Stimulated activated CD8-positive, alpha-beta memory T cell treated with anti-CD3 and anti-CD28 coated beads, Interleukin-4, amount 100 ng/mL, for 1 hour (primary cell): ENCODE measurements at places on chromosomes 6 and 20.

DNA sequence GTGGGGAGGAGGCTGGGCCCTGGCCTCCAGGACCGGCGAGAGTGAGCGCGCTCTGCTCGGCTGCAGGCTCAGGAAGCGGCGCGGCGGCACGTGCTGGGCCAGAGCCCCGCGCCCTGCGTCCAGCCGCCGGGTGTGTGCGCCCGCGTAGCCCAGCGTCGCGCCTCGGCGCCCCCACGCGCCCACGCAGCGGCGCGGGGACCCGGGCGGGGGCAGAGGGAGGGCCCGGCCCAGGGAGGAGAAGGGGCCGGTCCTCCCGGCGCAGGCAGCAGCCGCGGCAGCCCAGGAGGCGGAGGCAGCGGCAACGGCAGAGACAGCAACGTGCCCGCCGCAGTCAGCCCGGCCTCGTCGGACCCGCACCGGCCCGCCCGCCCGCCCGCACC, at the start of gene EYA2:
TSS of gene EYA2 (plus strand) at position 265 of the 380 bp plus-strand sequence. CDS start 95,168 bp downstream, outside the sequence.
- no peak for DNase-seq

DNA sequence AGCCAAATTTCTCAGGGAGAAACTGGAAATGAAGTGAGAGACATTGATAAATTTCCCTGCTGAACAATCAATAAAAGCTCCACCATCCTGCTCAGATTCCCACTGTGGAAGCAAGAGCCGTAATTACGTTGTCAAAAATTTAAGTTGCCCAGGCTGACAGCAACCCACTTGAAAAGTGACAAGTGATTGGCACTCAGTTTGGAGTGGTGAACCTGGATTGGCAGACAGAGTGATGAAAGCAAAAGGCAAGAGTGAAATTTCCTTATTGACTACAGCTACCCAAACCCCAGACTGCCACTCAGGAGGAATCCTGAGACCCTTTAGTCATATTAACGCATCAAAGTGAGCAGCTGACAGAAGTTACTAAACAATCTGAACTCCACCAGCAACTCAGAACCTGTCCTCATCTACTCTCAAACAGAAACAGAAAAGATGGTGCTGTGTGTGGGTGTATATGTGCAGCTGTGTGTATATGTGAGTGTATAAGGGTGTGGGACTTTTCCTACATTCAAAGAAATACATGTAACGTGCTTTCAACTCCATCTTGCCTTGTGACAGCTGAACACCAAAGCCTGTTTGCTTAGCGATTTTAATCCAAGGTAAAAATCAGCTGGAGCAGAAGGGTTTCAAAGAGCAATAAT, 157.4 kb downstream of the PKHD1 start:
- DNase-seq, result no peak

DNA sequence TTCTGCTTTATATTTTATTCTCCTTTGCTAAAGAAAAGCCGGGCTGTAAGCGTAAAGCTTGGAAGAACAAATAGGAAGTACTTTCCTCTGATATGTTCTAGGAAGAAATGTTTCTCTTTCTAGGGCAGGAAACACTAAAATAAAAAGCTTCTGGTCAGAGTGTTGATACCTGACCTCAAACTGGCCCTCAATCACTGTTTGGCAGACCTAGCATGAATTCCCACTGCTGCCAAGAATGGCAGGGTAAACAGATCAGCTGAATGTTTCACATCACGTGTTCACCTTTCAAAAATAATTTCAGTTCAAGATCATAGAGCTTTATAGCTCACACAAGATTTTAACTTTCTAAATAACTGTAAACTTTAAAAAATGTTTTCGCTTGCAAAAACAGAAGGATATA, 2.9 kb downstream of the MPC1 start:
- DNase-seq, result no peak

DNA sequence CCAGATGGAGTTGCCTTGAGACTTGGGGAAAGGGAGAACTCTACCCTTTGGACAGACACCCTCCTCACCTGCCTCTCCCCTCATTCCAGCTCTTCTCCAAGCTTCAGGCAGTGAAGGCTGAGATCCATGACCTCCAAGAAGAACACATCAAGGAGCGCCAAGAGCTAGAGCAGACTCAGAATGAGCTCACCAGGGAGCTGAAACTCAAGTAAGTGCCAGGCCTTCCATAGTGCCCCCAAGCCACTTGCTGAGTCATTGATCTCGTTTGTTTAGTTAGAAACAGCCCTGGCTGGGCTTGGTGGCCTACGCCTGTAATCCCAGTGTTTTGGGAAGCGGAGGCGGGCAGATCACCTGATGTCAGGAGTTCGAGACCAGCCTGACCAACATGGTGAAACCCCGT, 39.2 kb downstream of the KIF3B start:
- no peak for DNase-seq

- no peak for DNase-seq
Measured at GRCh38 chr6:38775870-38776269, 60.8 kb downstream of the DNAH8 start.

DNA sequence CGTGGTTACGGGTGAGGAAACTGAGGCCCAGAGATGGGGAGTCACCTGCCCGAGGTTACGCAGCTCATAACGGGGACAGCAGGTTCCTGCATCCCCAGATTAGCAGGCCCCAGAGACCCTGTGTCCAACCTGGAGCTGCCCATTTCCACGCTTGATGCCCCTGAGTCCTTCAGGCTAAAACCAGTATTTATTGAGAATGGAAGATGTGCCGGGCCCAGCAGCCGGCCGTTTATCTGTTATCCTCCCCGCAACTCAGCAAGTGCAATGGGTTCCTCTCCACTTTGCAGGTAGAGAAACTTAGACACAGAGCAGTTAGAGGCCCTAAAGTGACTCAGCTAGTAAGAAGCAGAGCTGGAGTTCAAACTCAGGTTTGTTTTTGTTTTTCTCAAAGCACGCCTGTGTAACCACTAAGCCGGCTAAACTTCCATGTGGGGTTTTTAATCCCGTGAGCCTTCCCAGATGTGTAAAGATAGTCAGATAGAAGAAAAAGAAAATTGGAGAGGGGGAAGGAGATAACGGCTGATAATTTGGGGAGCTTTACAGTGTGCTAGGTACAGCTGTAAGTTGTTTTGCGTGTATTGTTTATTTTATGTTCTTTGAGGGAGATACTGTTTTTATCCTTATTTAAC, 775 bp downstream of the PFDN4 start:
- no peak for DNase-seq

DNA sequence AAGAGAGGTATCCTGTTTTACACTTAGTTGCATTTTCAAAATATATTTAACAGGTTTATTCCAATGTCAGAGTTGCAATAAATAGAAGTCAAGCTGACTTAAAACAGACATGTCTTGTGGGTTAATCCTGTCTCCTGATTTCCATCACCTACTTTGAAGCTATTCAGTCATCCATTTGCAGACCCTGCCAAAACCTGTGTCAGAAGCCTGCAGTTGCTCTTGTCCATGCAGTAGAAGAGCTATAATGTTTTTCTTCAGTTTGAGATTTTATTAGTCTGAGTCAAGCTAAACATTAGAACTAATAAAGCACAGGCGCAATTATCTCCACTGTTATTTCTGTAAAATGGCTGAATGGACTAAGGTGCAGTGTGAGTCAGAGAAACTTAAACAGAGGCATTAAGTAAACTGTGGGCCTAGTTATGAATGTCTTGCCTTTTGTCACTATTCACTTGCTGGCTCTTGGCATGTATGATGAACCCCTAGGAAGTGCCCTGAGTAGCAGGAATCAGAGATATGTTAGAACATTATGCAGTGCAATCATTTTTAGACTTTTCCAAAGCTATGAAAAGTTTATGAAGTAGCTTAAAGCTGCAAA, 11.0 kb upstream of the HDGFL1 start:
- no peak for DNase-seq

DNA sequence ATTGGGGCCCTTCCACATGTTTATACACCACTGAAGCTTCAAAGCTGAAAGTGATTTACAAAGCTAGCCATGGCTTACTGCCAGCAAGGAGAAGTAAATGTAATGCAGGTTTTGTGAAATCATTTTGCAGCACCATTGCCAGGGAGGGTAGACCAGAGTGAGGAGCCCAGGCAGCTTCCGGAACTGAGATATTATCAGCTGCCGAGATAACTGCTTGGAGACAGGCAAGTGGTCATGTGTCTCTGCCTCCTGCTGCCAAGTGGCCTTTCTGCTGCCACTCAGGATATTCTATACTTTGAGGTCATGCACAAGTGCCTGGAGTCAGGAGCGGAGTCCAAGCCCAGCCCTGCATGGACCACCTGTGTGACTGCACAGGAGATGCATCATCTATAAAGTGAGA, 160.2 kb downstream of the SYNDIG1 start:
- no peak for DNase-seq

- no peak for DNase-seq
Measured at GRCh38 chr6:36980876-36981619, 4.9 kb downstream of the MTCH1 start.
